ENCODE measurements at places on chromosomes 16 and 17. TPM values are rescaled to one million over a fixed set of nuclear protein-coding genes. Genes with fewer than 3 reads are reported as not detected.

DNA sequence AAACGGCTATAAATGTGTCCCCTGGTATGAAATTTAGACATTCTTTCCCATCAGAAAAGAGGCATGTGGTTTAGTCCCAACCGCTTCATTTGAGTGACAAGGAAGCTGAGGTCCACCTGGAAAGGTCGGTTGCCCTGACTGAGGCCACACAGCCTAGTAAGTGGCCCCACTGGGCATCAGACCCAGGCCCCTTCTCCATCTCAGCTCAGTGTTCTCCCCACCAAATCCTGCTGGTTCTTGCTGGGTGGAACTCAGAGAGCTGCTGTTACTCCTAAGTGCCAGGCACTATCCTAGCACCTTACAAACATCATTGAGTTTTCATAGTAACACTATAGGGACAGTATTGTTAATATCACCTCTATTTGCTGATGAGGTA lies 153.5 kb downstream of the SOCS1 start:
- DNase-seq: no peak

CCL8 gene
- not detected for total RNA-seq

DNA sequence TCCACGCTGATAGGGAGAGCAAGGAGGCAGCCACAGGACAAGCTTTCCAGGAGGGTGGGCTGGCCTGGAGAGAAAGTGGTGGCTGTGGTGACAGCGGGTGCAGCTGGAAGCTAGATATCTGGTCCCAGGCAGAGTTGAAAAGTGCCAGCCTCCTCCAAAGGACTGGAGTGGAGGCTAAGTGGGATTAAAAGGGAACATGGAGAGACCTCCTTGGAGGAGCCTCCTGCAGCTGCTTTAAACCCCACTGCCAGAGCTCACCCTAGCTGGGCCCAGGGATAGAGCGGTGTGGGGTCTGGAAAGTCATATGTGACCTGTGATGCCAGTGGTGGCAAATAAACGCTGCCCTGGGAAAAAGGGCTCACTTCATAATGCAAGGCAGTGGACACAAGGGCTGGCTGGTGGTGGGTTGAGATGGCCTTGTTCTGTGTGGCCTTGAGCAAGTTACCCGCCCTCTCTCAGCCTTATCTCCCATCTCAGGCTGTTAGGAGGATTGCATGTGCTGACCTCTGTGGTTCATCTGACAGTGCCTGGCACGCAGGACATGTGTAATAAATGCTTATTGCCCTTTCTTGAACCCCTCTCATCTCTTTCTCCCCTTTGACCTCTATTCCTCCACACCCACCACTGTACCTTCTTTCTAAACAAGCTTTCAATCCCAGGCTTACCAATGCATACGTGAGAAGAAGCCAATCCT lies 61.0 kb upstream of the LGALS9 start:
- DNase-seq: no peak

GRCh38 chr17:46167826-46168569 lies 25.2 kb downstream of the KANSL1 start:
- no peak for DNase-seq

GRCh38 chr16:14018851-14019250 lies 52.3 kb upstream of the MRTFB start:
- DNase-seq: no peak

- no peak for DNase-seq
These were observed 2.6 kb downstream of the SNX20 start for GRCh38 chr16:50678531-50678930.

GRCh38 chr17:6046931-6047330 lies 23.2 kb upstream of the WSCD1 start:
- DNase-seq: no peak

DNA sequence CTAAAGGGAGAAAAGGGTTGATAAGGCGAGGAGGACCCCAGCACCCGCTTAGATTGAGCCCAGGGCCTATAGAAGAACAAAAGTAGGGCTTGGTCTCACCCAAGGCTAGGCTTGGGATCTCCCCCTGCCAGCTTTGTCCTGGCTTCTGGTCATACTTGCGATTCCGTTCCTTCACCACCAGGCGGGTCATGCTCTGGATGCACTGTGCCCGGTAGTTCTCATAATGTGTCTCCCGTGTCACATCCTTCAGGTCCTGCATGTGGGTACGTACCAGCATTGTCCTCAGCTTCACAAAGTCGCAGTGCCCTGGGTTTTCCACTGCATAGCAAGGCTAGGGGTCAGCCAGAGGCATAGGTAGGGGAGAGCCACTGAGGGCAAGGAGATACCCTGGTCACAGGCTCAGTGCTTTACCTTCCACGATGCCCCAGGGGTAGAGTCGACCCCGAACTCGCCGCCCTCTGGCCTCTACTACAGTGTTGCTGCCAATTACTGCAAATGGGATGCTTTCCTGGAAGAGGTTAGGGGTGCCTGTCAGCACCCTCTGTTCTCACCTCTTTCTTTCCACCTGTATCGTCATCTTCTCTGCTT lies 6.5 kb upstream of the MTMR4 start:
- DNase-seq: no peak

DNA sequence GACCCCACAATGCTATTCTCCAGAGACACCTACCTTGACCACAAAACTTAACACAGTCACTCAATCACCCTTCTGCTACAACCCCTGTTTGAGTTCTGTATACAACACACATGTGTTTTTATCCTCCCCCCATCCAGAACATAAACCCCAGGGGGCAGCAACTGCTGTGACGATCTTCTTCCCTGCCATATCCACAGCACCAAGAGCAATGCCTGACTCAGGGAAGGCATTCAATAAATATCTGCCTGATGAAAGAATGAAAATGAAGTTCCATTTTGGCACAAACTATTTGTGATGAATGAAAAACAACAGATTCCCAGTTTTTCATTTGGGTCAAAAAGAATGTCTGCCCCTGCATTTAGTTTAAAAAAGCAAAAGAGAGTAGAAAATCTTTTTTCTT lies 27.0 kb downstream of the ASIC2 start:
- DNase-seq: no peak

TNK1 gene
- 15.8 TPM for total RNA-seq

DNA sequence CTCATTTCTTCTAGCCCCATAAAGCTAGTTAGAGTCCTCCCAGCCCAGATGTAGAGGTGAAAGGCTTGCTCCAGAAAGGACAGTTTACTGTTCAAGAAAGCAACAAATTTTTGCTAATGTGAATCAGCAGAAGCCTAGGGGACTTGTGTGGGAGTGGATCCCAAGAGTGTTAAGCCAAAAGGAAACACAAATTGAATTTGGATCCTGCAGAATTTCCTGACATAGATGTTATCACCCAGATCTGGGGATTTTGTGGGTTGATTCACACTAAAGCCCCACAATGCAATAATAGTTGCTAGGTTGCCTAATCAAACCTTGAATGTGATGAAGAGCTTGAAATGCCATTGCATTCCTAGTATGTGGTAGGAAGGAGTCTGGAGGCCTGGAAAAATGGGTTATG lies 135.2 kb upstream of the HS3ST3A1 start:
- DNase-seq: no peak

DNA sequence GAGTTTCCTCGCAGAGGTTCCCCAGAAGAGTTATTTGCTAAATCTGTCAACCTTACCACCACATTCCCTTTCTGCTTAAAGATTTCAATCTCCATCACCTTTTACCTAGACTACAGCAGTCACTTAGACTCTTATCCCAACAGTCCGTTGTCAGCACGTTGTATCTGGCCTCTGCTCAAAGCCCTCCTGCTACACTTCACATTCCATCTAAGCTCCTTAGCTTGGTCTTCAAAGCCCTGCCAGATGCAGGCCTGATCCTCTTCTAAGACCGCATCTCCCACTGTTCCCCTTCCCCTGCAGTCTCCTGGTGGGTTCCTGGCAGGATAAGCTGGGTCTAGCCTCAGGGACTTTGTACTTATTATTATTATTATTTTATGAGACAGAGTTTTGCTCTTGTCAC lies 10.3 kb upstream of the SRCAP start:
- DNase-seq: no peak

CMTM1 gene
- 9.4 TPM for total RNA-seq

DNA sequence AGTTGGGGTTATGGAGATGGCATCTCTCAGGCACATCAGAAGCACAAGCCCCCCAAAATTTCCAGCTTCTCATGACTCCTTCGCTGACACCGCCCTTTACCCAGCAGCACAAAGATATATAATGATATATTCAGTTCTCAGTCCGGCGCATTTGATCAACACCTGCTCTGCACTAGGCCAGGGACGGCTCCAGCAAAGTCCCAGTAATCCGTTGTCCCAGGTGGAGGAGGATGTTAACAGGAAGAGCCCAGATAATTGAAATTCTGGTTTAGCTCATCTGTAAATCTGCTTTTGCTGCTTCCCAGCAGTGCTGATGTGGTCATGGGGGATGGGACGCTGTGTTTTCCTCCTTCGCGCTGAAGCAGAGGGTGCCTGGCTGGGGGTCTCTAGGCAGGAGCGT lies 131.5 kb downstream of the OR1D5 start:
- no peak for DNase-seq

Data from PC-9 (cell line).